T-helper 17 cell (primary cell): ENCODE measurements at places on chromosomes 5 and 9.

GRCh38 chr9:89576404-89576839 lies 28.4 kb upstream of the GADD45G start:
- no peak for DNase-seq

DNA sequence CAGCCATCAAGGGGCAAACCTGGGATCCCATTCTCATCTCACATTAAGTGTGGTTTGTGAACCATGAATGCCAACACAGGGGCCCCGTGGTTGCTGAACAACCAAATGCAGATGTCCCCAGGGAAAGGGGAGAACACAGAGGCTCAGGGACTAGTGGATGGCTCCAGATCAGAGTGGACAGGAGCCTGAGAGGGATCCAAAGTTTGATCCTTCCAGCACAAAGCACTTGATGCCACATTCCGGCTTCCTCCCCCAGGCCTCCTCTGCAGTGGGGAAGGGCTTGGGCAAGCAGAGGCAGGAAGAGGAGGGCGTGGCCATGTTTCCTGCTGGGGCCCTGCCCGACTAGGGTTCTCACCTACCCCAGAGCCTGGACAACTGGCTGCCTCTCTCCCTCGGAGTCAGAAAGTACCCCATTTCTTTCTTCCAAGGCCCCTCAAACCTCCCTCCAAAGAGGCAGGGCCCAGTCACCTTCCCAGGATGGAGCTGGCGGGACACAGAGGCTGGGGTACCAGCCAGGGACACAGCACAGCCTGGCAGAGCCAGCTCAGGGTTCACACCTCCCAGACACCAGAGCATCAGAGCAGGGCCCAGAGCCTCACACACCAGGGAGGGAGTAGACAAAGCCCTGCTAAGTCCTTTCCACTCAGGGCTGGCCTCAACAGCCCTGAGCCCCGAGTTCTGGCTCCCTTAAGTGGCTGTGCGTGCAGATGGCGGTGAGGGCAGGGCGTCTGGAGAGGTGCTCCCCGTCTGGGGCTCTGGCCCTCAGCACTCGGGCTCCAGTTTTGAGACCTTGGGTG lies 4.3 kb upstream of the RNF44 start:
- DNase-seq = peak; percentile 58

- no peak for DNase-seq
These were observed 5.6 kb downstream of the AP3S1 start for GRCh38 chr5:115847290-115847689.

DNA sequence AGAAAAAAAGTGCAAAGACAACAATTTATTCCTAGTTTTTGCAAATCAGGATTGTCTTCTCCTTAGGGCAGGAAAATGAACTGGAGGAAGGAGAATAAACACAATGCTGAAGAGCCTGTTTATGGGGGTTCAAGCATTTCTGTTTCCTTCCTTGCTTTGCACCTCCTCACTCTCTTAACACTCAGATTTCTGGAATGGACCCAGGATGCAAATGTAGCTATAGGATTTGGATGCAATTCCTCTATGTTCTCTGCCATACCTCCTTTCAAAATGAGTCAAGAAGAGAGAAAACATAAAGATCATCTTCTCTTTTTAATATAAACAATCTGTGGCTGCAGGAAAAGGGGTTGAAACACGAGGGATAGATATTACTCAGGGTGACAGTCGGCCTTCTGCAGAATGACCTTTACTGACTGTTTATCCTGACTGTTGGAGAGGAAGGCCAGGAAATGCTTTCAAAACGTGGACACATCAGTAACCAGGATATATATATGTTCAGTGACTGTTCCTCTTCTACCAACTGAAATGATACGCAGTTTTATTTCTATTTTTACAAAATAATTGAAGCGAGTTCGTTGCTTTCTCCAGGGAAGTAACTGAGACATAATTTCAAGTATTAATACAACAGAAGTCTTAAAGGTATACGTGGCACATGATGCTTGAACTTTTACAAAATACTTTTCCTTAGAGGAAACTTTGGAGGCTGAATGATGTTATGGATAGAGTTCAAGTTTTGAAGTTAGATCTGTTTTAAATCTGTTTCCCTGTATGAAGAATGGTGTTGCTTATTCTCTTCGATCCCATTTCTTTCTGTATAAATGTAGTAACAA lies 44.4 kb downstream of the ACTBL2 start:
- DNase-seq = no peak

DNA sequence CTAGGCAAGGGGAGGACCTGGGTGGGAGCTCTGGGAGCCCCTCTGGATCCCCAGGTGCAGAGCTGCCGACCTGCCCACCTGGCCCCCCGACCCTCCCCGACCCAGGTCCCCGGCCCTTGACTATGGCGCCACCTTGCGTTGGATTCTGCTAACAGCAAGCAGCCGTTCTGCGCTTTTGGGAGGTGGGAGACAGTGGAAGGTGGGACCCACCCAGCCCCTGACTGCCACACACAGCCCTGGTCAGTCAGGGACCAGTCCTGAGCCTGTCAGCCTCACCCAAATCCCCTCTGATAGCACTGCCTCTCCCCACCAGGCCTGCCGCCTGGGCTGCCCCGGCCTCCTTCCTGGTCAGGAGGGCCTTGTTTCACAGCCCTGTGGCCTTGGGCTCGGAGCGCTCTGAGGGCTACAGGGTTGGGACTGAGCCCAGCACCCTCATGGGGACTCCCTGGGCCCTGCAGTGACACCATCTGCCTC lies 77.9 kb downstream of the HMCN2 start:
- no peak for DNase-seq

DNA sequence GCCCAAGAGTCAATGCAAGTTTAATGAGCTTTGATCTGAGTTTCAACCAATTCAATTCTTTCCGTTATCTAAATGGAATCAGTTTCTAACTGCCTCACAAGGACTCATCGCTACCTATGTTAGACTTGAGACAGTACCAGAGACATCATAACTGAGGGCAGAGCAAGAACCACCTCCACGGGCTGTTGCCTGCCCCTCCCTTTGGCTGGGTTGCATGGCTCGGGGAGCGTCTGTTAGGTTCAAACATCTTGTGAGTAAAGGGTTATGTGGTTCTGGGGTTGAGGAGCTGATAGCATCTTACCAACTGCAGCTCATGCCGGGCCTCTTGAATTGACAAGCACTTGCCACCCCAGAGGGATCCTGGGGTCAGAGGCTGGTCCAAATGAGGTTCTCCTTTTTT lies 457.9 kb downstream of the ENC1 start:
- no peak for DNase-seq

DNA sequence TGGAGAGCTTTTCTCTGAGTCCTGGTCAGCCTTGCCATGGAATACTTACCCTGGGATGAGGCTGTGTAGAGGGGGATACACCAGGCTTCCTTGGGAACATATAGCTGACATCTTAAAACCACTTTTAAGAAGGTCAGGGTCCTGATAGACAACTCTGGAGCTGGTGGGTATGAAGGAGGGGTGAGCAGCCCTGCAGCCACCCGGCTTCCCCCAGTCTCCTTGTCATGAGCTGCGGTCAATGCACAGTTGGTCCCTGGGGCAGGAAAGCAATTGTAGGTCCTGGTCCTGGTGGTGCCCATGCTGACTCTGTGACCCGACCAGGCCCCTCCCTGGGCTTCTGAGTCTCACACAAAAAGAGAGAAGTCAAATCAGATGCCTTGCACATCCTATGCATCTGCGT lies 63.6 kb downstream of the MRPL36 start:
- no peak for DNase-seq

DNA sequence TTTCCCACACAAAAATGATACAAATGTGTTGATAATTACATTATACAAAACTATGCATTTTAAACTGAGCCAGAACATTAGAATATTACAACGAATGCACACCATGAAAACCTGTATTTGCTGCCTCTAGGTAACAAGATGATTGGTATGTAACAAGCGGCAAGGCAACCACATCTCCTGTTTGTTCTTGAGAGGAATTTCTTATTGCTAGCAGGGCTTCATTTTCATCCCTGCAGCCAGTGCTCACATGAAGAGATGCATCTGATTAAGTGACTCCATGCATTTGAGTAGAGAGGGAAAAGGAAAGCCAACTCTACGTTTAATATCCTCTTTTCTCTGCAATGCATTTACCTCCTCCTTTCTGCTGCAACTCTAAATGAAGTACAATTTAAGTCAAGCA lies 36.6 kb downstream of the FRMD3 start:
- no peak for DNase-seq

DNA sequence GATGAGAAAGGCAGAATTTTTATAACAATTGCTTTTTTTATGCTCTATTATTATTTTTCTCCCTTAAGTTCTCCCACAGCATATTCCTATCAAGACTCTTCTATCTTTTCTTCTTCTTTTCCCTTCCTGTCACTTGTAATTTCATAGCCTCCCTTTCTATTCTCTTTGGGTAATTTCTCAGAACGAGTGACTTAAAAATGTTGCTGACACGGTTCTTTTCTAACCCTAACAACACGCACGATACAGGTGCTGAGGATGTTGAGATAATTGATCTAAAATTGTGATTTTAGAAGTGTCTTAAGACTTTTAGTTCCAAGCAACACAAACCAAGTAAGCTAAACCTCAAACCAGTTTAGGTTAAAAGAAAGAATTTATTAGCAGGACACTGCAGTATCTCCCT lies 105.9 kb downstream of the RASGRF2 start:
- DNase-seq = no peak

DNA sequence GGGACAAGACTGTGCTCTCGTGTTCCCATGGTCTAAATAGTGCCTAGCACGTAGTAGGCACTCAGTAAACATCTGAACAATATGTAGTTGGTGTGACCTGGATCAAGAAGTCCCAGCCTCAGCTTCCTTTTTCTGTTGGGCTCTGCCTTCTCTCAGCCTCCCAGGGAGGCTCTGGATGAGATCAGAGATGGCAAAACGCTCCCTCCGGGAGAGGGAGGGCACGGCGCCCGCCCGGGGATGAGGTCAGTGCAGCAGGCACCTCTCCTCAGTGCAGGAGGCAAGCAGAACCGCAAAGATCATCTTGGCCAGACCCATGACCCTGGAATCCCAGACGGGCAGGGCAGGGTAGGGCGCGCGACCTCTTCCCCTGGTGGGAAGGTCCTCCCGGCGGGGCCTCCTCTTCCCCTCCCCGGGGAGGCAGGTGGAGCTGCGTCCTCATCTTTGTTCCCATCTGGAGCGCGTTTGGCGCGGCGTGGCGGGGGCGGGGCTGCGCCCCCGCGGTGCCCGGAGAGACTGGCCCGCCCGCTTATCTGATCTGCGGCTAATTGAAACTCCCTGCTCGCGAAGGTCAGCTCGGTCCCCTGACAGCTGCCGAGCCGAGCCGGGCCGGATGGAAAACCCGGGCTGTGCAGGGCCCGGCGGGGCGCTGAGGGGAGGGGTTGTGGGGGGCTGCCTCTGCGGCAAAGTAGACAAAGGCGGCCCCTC lies 60.9 kb downstream of the CXXC5 start:
- DNase-seq = no peak

DNA sequence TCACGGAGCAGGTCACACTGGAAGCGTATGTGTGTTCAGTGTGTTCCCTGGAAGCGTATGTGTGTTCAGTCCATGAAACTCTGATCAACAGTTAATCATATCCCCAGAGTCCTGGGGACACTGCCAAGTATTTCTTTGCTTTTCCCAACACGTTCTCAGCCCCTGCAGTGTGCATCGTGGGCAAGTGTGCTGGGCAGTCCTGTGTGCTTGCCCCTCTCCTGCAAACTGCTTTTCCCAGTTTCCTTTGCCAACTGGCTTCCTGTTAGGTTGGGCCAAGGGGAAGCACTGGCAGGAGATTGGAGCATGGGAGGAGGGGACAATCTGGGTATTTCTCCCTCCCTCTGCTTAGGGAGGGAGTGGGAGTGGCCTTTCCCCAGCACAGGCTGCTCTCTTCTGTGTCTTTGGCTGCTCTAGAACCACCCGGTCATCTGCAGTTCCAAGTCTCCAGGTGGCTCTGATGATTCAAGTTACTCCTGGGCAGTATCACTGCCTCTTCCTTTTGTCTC lies 36.8 kb upstream of the NEK6 start:
- DNase-seq = no peak

GRCh38 chr5:178365501-178366440 lies 133.2 kb upstream of the PHYKPL start:
- DNase-seq = no peak

- no peak for DNase-seq
These were observed 2.5 kb downstream of the TBC1D9B start for GRCh38 chr5:179905161-179905560.

DNA sequence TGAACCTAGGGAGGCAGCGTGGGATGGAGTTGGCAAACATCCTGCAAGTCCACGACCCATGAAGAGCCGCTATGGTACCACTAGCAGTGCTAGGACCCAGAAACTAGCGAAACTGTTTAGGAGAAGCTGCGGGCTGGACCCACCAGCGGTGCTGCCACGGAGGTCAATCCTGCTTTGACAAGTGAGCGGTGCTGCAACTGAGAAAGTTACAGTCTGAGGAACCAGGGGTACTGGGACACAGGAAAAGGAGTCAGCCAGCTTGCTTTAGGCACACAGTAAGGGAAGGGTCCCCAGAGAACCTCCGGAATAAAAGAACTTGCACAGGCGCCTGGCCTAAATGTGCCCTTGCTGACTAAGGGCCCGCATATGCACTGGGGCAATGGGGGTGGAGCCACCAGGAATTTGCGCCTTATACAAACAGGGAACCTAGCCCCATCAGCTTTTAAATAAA lies 23.6 kb upstream of the ANXA2R start:
- no peak for DNase-seq

DNA sequence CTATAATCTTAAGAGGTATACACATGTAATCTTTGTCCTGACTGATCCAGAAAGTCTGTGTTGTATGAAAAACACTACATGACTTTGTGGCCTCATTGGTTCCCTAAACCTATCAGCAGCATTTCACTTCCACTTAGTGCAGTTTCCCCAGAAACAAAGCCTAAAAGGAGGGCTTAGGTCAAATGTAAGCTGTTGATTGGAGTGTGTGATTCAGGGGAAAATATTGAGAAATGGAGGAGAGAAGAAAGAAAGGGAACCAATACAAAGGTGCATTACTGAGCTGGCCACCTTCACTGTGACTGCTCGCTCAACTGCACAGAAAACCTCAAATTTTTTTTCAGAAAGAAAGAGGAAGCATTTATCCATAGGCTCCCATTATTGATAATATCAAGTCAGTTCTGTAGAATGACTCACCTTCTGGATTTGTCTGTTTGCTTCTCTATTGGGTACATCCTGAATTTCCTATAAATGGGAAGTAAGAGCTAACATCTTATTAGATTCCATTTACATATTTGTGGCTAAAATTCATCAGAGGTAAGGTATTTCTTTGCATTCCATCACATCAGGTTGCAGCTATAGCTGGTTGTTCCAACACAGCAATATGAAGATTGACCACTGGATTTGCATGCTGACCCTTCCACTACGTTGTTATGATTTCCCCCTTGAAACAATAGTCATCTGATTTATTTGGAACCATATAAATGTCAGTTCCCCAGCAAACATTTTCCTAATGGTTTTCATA lies 10.3 kb upstream of the FST start:
- DNase-seq = no peak

GRCh38 chr5:124645396-124645795 lies 101.0 kb downstream of the ZNF608 start:
- DNase-seq = no peak

GRCh38 chr5:144247131-144247530 lies 76.5 kb downstream of the KCTD16 start:
- DNase-seq = no peak
